ENCODE measurements at places on chromosomes 11 and 22. TPM values are rescaled to one million over a fixed set of nuclear protein-coding genes. Genes with fewer than 3 reads are reported as not detected.

The ALX4 gene
- total RNA-seq: not detected

The C22orf23 gene
- 0.32 TPM for total RNA-seq

The MOGAT2 gene
- total RNA-seq: not detected

The SLC17A6 gene
- total RNA-seq: not detected

The IGF2 gene
- 323 TPM for total RNA-seq

The PLEKHB1 gene
- total RNA-seq: 2.8 TPM

The OR9G4 gene
- not detected for total RNA-seq

The EXPH5 gene
- 0.95 TPM for total RNA-seq

The MRGPRF gene
- total RNA-seq: 117 TPM

GRCh38 chr11:112625814-112626213 is 335.4 kb upstream of the NCAM1 start:
- no peak for DNase-seq

DNA sequence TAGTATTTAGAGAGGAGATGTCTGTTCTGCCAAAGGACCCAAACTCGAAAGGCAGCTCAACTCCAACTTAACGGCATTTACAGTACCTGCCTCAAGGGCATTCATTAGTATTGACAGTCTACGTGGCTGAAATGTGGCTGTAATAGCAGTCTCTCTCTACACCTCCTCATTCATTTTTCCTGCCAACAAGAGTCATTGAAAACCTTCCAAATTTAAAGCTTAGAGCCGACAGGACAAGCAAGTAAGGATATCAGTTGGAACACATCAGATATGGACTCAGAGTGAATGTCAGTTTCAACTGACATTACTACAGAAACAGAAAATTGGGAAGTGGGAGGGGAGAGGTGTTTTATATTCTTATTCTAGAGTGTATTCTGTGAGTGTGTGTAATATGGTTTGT is 253.1 kb downstream of the CADM1 start:
- DNase-seq: no peak

DNA sequence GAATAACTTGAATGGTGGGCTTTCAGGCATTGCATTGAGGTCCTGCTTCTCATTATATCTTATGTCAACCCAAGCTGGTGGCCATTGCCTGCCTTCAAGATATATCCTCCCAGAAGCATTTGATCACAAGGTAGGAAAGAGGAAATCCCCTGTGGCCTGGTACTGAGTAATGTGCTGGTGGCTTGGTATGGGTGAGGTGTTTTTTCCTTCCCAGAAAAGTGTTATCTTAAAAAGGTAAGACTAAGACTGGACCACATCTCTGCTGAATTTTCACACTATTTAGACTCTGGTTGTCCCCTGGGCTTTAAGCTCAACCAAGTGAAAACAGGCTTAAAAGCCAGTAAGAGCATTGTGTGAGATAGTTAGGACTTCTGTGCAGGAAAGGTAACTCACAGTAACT is 3.7 kb downstream of the INSC start:
- no peak for DNase-seq

GRCh38 chr11:29319210-29319609 is 697.6 kb downstream of the KCNA4 start:
- no peak for DNase-seq

DNA sequence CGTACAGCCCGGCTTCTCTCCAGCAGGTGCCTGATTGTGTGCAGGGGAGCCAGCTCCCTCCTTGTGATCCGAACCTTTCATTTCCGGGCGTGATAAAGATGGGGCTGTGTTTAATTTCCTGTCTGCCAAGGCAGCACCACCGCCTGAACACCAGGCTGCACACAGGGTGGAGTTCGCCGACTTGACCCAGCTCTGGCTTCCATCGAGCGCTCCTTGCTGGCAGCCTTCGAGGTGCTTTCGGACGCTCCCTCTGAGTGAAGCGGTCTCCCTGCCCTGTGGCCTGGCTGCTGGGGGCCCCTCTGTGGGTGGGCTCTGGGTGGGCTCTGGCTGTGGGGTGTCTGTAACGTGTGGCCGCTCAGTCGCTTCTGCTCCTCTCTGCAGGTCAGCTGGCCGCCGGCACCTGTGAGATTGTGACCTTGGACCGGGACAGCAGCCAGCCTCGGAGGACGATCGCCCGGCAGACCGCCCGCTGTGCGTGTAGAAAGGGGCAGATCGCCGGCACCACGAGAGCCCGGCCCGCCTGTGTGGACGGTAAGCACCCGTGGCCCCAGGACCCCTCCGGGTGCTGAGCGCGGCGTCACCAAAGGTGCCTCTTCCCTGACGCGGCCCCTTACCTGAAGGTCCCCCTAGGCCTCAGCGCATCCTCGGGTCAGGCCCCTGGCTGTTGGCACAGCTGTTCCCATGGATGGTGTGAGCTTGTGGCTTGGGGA is 1181.3 kb downstream of the BRD1 start:
- DNase-seq: no peak

DNA sequence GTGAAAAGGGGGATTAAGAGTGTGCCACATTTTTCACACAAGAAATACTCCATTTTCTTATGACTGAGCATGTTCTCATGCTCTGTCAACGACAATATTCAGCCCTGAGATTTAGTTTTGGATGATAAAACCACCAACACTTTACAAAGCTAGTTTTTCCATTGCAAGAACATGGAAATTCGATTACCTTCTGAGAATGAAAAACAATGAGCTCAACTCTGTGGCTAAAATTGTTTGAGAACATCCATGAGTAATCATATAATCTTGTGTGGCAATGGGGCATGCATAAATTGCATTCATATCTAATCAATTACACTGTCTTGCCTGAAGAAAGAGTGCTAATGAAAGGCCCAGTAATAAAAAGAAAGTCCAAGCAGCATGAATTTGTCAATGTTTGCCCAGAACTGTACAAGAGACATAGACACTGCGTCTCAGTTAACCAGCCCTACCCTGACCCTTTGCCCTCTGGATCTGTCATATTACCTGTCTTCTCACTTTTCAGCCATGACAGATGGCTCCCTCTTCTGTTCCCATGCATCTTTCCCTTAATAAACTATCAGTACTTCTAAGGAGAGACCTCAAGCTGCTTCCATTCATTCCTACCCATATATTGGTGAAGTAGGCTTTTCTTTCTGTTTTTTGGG is 253.4 kb downstream of the FAM76B start:
- no peak for DNase-seq

DNA sequence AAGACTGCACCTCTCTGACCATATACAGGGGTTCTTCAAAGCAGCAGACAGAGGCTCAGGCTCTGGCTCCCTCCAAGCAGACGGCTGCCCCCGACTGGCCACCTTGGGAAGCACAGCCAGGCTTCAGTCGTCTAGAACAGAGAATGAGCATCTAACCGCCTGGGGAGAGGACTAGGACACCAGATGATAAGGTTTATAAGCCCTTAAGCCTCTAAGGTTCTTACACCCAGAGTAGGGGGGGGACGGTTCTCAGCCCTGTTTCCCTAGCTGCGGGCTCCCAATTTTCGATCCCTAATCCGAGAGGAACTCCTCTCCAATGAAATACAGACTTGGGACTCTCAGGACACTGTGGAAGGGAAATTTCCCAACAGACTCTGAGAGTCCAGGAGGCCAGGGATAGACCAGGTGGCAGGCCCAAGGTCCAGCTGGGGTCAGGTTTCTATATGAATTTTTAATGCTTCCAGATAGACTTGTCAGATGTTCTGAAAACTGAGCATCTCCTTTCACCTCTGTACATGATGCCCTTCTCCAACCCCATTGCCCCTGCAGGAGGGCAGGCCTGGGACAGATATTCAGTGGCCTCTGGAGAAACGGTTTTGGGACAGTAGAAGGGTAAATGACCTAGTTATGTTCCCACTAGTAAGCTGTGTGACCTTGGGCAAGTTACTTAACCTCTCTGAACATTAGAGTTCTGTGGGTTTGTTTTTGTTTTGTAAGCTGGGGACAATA is 20.2 kb downstream of the RTN4RL2 start:
- DNase-seq: peak; percentile 91

- no peak for DNase-seq
These were observed 98.0 kb upstream of the LDLRAD3 start for GRCh38 chr11:35845860-35846259.

DNA sequence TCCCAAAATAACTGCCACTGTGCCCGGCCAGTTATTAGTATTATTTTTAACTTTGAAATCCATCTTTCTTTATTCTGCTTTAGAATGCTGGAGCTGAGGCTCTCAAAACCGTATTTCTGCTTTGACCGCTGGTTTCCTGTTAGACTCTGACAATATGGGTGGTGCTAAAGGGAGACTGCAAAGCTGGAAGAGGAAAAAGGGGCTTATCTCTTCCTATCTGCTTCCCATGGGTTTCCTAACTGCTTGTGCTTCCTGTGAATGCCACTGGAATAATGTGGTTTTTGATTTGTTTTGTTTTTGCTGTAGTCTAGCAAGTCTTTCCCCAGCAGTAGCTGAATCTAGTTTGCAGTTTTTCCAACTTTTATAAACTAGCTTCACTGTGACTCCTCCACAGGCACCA is 43.6 kb downstream of the XRRA1 start:
- no peak for DNase-seq

GRCh38 chr11:131463649-131464425 is 93.4 kb downstream of the NTM start:
- DNase-seq: no peak

DNA sequence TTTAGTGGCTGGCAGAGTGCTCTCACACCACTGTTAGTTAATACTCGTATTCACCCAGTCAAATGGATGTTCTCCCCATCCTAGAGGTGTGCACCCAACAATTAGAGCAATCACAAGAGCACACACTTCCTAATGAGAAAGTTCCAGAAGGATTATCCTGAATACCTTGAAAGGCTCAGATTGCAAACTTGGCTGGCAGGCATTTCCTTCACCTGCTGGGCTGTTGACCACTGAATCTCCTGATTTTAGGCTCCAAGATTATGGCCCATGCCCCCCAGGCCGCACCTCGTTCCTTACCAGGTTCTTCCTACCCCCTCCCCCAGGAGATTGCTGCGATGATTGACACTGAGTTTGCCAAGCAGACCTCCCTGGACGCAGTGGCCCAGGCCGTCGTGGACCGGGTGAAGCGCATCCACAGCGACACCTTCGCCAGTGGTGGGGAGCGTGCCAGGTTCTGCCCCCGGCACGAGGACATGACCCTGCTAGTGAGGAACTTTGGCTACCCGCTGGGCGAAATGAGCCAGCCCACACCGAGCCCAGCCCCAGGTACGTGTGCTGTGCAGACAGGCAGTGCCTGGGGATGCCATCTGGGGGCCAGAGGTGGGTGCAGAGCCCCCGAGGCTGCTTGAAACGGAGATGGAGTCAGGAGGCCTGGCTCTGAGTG is 26.9 kb downstream of the TAB1 start:
- peak; percentile 62 for DNase-seq

- peak; percentile 48 for DNase-seq
These were observed 74.4 kb upstream of the PPARA start for GRCh38 chr22:46075764-46076531.

DNA sequence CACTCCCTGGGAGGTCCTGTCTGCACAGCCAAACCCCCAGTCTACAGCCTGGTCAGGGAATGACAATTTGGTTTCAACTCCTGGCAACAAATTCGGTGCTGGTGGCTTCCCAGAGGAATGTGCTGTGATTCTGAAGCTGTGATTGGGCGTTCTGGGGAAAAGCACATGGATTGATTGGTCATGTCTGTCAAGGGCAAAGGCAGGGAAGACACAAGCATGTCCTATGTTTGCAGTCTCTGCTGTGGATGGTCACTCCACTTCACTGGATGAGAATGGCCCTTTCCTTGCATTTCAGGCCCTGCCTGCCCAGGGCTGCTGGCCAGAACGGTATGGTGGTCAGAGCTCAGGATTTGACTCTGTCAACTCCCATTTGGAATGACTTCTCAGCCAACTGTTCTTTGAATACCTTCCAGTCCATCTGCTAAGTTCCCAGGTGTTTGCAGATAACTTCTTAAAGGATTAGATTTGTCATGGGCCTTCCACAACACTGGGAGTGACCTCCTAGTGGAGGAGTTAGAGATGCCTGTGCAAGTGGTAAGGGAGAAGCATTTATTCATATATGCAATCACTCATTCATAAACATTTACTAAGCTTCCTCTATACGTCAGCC is 42.7 kb downstream of the SGSM1 start:
- no peak for DNase-seq
